ENCODE measurements at places on chromosomes 2 and 18.

- no peak for DNase-seq
Observed at GRCh38 chr2:194867328-194867727, 789.7 kb upstream of the SLC39A10 start.

DNA sequence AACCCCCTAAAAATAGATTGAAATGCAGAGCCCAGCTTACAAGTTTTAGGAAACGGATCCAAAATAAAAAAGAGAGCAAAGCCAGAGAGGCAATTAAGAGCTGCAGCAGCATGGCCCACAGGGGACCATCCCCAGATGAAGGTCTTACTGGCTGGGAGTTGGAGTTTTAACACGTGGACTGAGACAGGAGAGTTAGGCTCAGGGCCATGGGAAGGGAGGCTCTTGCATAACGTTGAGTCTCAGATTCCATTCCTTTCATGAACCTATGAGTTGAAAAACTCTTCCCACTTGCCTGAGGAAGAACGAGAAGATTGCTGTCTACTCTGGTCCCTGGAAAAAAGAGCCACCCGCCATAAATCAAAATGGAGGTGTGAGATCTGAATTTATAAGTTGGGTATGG, 101.8 kb upstream of the NDUFV2 start:
- DNase-seq, result peak; percentile 54

DNA sequence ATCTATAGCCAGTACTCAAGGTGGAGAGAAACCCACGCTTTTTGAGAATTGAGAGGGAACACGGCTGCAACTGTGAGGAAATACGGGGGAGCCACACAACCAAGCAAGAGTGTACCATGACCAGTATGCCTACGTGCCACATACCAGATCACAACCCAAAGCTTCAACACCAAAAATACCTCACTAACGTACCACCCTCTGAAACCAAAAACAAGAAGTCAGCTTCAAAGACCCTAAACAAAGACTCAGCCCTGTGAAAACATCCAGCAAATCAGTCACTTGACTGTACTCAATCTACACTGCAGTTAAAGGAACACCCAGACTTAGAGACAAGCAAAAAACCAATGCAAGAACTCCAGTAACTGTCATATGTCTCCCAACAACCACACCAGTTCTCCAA, 17.0 kb downstream of the RNU4ATAC start:
- DNase-seq, result no peak

GRCh38 chr2:74847070-74847858, 13.3 kb downstream of the HK2 start:
- DNase-seq, result no peak

DNA sequence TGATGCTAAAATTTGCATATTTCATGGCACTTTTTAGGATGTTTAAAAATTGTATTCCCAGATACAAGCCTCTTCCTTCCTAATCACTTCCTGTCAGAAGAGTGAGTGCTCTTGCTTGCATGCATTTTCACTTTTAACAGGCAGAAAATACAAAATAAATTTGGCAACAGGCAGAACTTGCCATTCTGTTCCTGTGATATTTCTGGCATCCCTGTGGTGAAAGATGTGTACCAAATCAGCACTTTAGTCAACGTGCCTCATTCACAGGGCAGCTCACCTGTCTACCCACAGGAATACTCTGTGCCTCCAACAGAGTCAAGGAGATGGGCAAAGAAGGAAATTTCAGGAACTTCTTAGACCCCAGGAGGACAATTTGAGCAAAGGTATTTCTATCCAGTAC, 360.9 kb downstream of the AKAIN1 start:
- no peak for DNase-seq

GRCh38 chr2:158189526-158189925, 87.8 kb downstream of the UPP2 start:
- DNase-seq, result no peak

- peak; percentile 93 for DNase-seq
Observed at GRCh38 chr2:160214461-160215445, 14.7 kb upstream of the ITGB6 start.

DNA sequence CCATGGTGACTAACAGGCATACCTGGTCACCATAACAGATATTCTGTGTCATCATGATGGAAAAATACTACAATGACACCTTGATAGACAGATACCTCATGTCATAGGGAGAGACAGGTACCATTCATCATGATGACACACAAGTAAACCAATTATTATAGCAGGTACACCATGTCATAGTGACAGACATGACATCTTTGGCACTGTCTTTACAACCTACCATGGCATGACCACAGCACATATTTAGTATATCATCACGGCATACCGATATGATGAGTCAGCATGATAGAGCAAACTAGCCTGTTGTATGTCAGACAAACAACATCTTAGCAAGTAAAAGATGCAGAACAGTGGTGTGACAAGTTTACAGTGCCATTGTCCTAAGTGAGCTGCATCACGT, 101.3 kb upstream of the KLHL29 start:
- DNase-seq, result peak; percentile 7

DNA sequence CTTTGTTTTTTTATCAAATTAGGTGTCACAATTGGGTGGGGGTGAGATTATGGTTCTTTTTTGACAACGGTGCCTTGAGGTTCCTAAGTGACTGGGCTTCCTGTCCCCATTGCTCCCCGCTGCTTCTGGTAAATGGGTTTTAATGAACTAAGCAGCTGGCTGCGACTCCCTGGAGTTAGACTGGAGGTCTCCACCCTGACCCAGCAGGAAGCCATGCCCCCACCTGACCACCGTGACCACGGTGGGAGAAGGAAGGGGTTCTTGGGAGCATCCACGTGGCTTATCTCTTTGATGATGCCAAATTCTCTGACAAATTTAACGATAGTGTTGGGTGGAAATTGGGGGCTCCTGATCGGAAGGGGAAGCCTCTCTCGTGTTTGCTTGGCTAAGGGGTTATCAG, 12.2 kb downstream of the CNDP2 start:
- no peak for DNase-seq

DNA sequence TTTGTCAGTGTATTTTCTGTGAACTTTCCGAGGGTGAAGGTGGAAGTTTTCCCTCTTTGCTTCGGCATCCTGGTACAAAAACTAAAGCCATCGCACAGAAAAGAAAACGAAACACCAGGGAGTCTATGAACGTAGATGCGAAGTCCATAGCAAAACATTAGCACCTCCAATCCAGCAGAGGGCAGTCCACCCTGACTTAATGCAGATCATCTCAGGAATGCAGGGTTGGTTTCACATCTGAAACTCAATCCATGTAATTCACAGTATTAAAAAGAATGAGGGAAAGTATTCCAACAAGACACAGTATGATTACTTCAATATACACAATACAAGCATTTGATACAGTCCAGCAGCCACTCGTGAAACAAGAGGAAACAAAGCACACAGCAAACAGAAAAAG, 70.8 kb downstream of the RTP5 start:
- DNase-seq, result peak; percentile 13

- no peak for DNase-seq
Observed at GRCh38 chr2:239161711-239162140, 239.1 kb downstream of the HDAC4 start.

GRCh38 chr18:13501891-13502290, 224.5 kb downstream of the FAM210A start:
- DNase-seq, result no peak

- no peak for DNase-seq
Observed at GRCh38 chr2:134109246-134109645, 144.6 kb upstream of the MGAT5 start.
